ENCODE measurements at places on chromosomes 13 and 19.

DNA sequence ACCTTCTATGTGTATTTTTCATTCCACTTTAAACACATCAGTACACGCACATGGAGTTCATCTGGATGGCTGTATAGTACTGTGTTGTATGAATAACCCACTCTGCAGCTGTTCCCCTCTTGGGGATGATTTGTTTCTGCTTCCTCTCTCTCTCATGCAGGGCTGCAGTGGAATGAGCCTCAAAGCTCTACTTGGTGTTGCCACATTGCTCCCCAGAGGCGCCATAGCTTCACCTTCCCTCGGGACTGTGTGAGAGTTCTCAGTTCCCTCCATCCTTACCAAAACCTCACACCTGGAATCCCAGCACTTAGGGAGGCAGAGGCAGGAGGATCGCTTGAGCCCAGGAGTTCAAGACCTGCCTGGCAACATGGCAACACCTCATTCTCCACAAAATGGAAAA lies 28.4 kb upstream of the GPR183 start:
- no peak for DNase-seq

DNA sequence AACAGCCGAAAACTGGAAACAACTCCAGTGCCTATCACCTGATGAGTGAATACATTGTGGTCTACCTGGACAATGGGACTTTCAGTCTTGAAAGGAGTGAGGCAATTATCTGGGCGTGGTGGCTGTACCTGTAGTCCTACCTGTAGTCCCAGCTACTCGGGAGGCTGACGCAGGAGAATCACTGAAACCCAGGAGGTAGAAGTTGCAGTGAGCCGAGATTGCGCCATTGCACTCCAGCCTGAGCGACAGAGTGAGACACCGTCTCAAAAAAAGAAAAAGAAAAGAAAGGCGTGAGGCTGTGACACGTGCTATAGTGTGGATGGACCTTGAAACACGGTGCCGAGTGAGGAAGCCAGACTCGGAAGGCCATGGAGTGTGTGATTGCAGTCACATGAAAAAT lies 4.1 kb upstream of the NTN5 start:
- no peak for DNase-seq

DNA sequence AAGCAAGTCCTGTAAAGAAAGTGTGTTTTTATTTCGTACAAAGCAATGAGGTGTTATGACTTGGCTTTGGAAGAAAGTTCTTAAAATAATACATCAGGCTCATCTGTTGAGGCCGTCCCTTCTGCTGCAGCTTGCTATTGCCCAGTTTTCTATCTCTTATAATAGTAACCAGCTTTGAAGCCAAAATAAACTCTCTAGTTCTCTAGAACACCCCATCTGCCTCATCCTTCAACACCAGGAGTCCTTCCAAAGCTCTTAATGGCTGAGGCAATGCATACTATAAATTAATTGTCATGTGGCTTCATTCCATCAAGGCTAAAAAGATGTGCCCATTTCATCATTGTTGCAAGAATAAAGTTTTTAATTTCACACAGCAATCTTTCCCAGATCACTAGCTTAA lies 49.4 kb upstream of the IPO5 start:
- no peak for DNase-seq

DNA sequence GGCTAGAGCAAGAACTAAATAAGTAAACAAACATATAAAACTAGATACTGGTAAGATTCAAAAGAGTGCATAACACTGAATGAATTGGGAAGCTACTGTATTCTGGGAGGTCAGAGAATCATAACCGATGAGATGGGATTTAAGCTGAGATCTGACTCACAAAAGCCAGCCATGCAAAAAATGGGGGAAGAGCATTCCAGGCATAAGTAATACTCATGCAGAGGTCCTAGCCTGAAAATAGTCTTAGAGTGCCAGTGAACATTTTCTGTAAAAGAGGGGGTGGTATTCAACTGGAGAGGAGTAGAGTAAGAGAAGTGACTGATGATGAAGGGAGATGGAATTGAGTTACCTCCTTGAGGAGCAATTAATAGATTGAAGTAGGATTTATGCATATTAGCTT lies 872.0 kb upstream of the GPC6 start:
- DNase-seq = no peak

DNA sequence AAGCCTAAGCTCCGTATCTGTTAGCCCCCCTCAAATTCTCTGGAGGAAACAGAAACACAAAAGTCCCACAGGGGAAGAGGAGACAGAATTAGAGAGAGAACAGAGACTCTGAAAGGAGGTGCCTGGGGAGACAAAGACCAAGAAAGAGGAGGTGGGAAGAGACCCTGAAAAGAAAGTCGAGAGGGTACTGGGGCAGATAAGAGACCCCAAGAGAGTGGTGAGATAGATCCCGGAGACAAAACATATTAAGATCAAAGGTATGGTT lies 915 bp upstream of the GRWD1 start:
- no peak for DNase-seq

Measured in activated T-cell treated with anti-CD3 and anti-CD28 coated beads for 24 hours (primary cell).